ENCODE measurements at places on chromosomes 11 and 22.

DNA sequence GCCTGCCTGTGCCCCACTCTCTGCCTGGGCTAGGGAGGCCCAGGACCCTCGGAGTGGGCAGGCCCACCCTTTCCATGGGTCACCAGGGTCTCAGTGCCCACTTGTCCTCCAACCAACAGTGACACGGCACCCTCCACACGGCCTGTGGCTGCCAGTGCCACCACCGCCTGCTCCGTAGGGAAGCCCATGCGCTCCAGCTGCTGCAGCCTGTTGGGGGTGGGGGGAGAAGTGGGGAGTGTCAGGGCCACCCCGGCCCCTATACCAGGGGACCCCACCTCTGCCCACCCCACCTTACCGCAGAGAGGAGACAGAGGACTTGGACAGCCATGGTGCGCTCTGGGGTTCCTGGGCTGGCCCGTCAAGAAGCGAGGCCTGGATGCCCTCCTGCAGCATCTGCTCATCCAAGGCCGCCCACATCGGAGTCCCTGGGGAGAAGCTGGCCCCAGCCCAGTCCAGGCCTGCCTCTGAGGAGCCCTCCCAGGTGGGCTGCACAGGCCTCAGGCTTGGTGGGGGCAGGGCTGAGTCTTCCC lies 7.7 kb downstream of the RHBDD3 start:
- DNase-seq, result no peak

DNA sequence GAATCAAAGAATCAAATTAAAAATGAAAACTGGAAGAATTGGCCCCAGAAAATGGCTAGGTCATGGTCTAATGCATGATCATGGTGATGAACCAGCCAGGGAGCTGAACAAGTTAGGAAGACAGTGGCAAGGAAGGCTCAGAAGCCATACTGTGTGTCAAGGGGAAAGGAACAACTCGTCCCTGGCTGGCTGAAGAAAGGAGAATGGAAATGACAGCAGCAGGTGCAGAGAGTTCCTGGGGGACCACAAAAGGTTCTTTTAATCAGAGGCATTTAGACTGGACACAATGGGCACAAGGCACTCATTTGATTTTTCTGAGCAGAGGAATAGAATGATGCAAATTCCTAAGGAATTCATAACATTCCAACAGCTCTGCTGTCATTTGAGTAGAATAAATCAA lies 209.9 kb downstream of the LARGE1 start:
- DNase-seq, result no peak

- no peak for DNase-seq
Observed at GRCh38 chr22:27433585-27434190, 367.9 kb downstream of the MN1 start.

DNA sequence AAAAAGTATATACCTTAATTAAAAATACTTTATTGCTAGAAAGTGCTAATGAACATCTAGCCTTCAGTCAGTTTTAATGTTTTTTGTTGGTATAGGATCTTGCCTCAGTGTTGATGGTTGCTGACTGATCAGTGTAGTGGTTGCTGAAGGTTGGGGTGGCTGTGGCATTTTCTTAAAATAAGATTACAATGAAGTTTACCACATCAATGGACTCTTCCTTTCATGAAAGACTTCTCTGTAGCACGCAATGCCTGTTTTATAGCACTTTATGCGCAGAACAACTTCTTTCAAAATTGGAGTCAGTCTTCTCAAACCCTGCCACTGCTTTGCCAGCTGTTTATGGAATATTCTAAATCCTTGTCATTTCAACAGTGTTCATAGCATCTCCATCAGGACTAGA lies 50.6 kb downstream of the LDLRAD3 start:
- no peak for DNase-seq

- DNase-seq, result no peak
Observed at GRCh38 chr11:114026355-114026754, 33.2 kb upstream of the ZBTB16 start.

DNA sequence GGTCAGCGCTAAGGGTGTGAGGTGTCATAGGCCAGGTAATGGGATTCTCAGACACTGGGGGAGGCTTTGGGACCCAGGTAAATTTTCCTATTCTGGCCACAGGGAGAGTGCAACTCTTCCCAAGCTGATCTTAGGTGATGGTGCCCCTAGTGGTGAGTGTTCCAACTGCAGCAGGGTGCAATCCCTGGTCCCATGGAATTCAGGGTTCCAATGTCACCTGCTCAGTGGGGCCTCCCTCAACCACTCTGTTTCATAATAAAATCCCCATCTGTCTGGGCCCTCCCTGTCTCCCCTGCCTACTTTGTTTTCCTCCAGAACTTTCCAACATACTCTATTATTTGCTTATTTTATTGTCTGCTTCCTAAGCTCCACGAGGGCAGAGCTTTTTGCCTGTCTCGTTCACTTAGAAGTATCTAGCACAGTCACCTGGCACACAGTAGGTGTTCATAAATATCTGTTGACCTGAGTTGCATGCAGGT lies 2.9 kb upstream of the SGSM1 start:
- peak; percentile 71 for DNase-seq

- no peak for DNase-seq
Observed at GRCh38 chr11:32421992-32422391, 13.3 kb downstream of the WT1 start.

DNA sequence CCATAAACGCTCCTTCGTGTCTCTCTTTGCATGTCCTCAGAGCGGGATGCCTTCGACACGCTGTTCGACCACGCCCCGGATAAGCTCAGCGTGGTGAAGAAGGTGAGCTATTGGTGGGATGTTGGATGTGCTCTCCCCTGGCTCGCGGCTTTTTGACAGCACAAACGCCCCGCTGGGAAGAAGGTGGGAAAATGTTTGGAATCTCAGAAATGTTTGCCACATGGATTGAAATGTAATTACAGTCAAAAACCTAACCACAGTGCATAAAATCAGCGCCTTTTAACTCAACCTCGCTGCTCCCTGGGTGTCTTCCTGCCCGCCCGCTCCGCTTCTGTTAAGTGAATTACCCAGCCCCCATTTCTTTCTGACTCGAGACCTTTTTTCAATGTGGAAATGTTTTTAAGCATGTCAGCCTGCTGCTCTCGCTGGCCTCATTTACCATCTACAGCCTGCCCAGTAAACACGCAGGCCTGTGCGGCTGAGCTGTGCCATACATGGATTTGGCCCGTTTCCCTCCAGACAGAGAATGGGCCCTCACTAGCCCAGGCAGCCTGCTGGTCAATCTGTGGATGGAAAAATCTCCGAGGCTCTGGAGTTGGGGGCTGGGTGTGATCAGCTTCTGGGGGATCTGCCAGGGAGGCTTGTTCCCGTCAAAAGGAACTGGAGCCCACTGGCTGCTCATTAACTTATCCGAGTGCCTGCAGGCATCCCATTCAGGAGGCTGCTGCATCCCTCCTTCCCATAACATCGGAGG lies 32.7 kb upstream of the PARVG start:
- DNase-seq, result peak; percentile 67

GRCh38 chr11:67262731-67263675 lies 3.3 kb upstream of the GRK2 start:
- peak; percentile 86 for DNase-seq

- DNase-seq, result no peak
Observed at GRCh38 chr22:20436307-20436767, 1.3 kb downstream of the SCARF2 start.

GRCh38 chr22:45577746-45578523 lies 75.3 kb downstream of the FBLN1 start:
- peak; percentile 77 for DNase-seq

- peak; percentile 55 for DNase-seq
Observed at GRCh38 chr11:83816572-83817187, 530.5 kb upstream of the CCDC90B start.

GRCh38 chr11:77455740-77456139 lies 18.2 kb downstream of the PAK1 start:
- DNase-seq, result no peak

DNA sequence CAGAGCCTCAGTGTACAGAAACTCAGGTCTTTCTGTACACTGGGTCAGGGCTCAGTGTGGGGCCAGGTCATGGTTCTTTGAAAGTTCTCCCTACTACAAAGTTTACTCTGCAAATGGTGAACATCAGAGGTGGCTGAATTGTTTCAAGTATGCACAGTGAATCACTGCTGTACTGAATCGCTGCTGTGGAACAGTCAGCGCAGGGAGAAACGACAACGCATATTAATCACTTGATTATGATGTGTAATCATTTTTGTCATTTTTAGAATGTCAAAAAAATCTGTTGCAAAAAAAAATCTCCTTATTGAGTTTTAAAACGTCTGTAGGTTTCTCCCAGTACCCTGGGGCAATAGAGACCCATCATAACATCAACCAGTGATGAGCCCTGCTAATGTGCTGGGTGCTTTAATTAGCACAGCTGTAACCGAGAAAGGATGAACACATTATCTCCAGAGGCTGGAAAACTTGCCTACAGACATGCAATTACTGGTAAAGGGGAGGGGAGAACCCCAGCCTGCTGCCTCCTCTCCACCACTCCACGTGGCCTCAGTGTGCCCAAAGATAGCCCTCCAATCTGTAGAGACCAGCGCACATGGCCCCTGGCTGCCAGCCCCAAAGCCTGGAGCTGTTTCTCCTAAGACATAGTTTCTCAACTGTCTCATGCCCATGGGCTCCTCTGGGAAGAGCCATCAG lies 12.8 kb downstream of the ARRB1 start:
- DNase-seq, result no peak

DNA sequence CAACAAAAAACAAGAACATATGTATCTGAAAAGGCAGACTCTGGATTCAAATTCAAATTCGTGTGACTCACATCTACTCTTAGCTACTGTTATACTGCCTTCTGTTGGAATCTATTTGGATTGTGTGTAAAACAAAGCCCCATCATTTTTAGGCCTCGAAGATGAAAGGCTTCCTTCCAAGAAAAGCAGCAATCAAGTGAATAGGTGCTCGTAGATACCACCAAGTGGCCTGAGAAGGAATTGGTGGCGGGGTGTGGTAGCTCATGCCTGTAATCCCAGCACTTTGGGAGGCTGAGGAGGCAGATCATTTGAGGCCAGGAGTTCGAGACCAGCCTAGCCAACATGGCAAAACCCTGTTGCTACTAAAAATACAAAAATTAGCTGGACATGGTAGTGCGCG lies 4.2 kb downstream of the GRAMD1B start:
- peak; percentile 76 for DNase-seq
